Right ventricle myocardium superior (tissue), 1 donor: ENCODE measurements at places on chromosomes 5 and 9. TPM values are rescaled to one million over a fixed set of nuclear protein-coding genes. Genes with fewer than 3 reads are reported as not detected.

GRCh38 chr9:22401671-22402070 lies 45.0 kb upstream of the DMRTA1 start:
- DNase-seq, result no peak

DNA sequence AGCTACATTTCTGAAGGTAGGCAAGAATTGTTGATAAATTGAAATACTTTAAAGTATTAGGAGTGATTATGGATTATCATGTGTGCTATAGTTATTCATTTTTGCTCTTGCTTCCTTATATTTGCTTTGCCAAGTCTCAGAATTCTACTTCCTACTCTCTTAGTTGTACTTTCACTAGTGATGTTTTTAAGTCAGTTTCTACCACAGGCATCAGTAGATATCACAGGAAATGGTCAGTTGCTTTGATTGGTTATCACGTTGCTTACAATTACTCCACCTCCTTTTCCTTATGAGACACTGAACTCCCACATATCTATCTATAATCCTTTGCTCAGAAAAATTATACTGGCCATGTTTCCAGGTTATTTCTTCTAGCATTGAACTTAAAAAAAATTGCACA lies 472.8 kb downstream of the DMRTA1 start:
- no peak for DNase-seq

TLR4 gene
- 15.6 TPM for total RNA-seq

DNA sequence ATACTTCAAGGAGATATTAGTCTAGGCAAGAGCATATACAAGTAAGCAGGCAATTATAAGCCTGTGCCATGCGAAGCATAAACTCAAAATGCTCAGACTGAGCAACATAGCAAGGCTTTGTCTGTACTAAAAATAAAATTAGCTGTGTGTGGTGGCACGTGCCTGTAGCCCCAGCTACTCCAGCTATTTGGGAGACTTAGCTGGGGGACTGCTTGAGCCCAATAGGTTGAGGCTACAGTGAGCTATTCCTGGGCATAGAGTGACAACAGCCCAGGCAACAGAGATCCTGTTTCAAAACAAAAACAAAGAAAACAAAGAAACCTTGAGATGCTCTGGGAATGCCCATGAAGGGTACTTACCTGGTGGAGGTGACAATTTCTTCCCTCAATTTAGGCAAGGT lies 130.5 kb upstream of the ZNF608 start:
- DNase-seq, result no peak

GRCh38 chr9:118129541-118129940 lies 425.3 kb downstream of the TLR4 start:
- DNase-seq, result no peak

GRCh38 chr5:64158827-64159226 lies 6.8 kb upstream of the RNF180 start:
- DNase-seq, result no peak

DNA sequence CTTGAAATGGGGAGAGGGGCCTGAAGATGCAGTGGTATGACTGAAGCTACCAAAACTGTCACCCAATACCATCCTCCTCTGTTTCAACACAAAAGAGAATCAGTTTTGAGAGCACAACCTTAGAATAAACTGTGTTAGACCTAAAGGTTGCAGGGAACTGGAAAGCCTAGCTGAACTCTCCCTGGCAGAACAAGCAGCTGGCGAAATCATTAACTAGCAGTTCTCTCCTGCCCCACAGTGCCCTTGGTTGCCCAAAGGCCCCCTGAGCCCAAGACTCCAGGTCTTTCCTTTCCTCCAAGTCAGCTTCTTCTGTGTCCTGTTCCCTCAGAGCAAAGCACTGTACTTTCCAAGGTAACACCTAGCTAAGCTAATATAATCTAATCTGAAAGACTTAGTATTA lies 135.4 kb upstream of the SLC30A5 start:
- no peak for DNase-seq

ACOT12 gene
- total RNA-seq, result not detected

GRCh38 chr5:39783756-39784421 lies 359.1 kb upstream of the DAB2 start:
- no peak for DNase-seq

OCLN gene
- 2.0 TPM for total RNA-seq

GARIN3 gene
- not detected for total RNA-seq

SLC24A2 gene
- total RNA-seq, result not detected

GRCh38 chr5:88679638-88680037 lies 203.3 kb downstream of the MEF2C start:
- no peak for DNase-seq

DNA sequence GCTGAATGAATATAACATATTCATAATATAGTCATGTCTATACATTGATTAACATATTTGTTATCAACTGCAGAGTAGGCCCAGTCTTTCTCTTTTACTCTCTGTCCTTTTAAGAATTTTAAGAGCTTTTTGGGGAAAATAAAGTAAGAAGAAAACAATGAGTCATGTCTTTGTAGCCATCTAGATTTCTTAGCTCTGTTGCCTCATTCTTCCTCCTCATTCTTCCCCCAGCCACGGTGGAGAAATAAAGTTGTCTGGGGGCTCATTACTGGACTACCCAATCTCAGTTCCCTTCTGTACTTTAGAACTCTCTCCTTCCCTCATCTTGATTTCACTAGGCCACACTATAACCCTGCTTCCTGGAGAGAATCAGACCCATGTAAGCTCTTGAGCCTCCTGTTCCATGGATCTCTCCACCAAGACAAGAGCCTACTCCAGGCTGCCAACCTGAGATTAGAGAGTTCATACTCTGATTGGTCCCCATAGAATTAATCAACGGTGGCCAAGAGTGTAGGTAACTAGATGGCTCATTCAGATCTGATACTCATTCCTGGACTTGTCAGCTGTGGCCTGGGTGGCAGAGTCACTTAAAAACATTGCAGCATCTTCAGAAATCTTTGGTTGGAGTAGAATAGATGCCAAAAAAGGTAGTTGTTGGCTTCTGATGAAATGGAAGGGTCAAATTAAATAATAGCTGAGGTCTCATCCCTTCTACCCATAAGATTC lies 44.2 kb downstream of the ITGA1 start:
- DNase-seq, result no peak

GRCh38 chr9:121055642-121056143 lies 5.6 kb upstream of the C5 start:
- no peak for DNase-seq

FGF1 gene
- total RNA-seq, result 42.7 TPM

DNA sequence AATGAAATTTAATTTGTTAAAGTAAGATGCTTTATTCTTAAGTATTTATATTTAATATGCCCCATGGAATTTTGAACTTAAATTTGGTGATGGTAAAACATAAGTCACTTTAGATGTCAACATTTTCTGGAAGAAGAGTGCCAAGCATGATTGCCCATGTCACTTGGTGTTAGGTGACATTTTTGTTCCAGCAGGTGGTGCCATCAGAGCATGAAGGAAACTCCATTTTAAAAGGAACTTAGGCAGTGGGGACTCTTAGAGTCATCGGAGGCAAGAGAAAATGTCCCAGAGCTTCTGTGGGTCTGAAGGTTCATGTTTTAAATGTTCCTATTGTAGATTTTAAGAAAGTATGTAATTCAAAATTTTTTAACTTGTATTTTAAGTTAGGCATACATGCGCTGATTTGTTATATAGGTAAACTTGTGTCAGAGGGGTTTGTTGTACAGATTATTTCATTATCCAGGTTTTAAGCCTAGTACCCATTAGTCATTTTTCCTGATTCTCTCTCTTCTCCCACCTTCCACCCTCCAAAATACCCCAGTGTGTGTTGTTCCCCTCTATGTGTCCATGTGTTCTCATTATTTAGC lies 789.3 kb downstream of the SEMA5A start:
- DNase-seq, result no peak

CTSV gene
- total RNA-seq, result not detected

TSSK1B gene
- total RNA-seq, result not detected

- no peak for DNase-seq
Measured at GRCh38 chr5:39360471-39361111, 3.7 kb downstream of the C9 start.

DNA sequence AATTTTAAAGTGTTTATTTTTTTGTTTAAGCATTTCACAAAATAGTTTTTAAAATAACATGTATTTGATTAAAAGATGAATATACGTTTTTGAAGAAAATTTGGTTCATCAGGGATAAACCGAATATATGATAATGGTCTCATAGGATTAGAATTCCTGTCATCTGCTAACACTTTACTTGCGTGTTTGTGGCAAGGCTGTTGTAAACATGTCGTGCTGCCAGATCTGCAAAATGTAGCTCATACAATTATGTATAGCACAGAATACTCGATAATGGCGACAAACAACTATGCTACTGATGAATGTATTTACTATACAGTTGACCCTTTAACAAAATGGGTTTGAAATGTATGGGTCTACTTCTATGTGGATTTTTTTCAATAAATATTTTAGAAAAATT lies 7.2 kb upstream of the TXNDC8 start:
- DNase-seq, result no peak

- DNase-seq, result no peak
Measured at GRCh38 chr5:168712280-168712924, 133.2 kb upstream of the PANK3 start.

DNA sequence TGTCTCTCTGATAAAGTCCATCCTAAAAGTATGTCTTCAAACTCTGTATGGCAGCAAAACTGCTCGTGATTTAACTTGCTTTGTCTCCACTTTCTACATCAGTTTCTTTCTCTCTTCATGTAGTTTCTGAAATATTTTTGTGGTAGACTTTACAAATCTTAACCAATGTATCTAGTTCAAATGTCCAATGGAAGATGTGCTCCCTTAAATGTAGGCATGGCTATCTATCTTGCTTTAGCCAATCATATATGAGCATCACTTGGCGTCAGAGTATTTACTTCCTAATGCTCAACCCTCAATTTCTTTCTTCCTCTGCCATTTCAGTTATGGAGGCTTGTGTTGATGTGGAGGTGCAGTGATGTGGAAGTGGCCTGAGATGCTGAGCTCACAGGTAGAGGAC lies 206.1 kb upstream of the ZNF608 start:
- no peak for DNase-seq

UBAP1 gene
- total RNA-seq, result 44.0 TPM

- DNase-seq, result no peak
Measured at GRCh38 chr9:2767800-2768677, 50.7 kb downstream of the KCNV2 start.

GRCh38 chr9:129863059-129863690 lies 27.9 kb downstream of the USP20 start:
- DNase-seq, result no peak

DNA sequence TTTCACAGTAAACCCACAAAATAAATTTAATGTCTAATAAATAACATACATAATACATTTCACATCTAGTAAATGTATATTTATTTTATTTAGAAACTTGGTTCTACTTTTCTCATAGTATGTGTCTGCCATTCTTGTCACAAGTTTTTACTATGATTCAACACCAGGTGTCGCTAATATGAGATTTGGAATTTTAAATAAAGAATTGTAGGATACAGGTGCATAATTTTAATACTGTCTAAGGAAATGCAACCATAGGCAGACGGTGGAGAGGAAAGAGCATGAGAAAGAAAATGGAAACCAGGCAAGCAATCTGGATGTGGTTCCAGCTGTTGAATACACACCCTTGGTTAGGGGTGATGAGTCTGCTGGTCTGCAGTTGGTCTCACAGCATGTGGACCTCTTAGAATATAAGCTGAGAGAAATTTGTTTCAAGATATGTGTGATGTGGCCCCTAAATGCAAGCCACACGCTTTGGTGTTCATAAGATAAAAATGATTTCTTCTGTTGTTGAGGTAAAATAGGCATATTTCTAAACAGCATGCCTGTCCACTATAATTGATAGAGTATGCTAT lies 114.7 kb upstream of the TXNDC8 start:
- no peak for DNase-seq

ZFP37 gene
- 1.0 TPM for total RNA-seq

DNA sequence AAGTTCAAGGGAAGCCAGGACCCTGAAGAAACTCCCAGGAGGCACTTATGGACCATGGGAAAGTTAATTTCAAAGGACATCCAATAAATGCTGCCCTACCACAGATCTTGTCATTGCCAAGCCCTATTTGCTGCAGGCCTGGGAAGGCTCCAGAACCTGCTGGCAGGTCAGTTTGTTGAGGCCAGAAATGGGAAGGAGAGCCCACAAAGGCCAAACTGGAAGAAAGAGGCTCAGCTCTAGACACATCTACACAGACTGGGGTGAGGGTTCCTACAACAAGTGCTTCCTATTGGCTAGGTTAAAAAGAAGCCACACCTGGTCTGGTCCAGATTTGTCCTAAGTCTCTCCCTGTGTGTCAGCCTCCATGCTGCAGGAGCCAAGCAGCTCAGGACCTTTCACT lies 94.4 kb downstream of the SIL1 start:
- DNase-seq, result no peak

DNA sequence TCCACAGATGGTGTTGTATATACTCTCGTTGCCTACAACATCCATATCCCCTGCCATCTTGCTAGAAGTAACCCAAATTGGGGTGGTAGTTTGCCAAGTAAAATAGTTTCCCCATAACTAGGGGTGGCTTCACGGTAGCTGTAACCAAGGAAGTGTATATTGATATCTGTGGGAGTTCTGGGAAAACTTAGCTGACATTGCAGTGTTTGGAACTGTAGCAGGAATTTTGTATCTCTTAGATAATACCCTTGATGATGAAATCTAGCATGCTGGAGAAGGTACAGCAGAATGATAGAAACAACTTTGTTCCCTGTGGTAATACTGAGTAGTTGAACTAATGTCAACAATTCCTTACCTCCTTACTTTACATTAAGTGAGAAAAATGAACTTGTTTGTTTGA lies 29.8 kb downstream of the FBXL7 start:
- no peak for DNase-seq

SLC22A5 gene
- 22.7 TPM for total RNA-seq

DNA sequence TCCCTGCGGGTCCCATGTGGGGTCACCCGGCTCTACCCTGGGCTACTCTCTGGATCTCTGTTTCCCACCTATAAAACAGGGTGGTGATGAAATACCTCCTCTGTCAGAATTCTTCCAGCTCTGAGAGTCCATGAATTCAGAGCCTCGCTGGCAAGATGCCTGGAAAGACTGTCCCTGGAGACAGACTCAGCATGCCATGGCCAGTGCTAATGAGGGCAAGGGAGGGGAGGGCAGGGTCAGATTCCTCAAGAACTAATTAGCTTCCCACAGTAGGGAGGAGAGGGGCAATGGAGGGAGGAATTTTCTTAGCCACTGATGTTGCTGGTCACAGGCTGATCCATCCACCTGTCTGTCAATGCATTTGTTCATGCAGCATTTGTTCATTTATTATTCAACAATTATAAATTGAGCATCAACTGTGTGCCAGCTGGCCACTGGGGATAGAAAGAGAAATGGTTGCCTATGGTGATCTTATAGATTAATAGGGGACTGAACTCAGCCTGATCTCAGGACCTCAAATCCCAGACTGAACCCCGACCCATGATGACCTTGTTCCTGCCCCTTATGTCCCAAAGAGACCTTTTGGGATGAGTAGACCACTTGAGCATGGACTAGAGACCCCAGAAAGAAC lies 4.7 kb downstream of the SYNPO start:
- peak; percentile 87 for DNase-seq
